ENCODE measurements at places on chromosomes 6 and 20.
A peak's percentile ranks its signal among the peaks of the same experiment; 100 is the strongest.

- no peak for DNase-seq
Observed at GRCh38 chr20:53621482-53622246, 28.0 kb upstream of the ZNF217 start.

GRCh38 chr6:128725271-128726233 is 157.4 kb upstream of the LAMA2 start:
- peak; percentile 26 for DNase-seq

GRCh38 chr20:57660181-57660921 is 40.1 kb upstream of the ZBP1 start:
- no peak for DNase-seq

DNA sequence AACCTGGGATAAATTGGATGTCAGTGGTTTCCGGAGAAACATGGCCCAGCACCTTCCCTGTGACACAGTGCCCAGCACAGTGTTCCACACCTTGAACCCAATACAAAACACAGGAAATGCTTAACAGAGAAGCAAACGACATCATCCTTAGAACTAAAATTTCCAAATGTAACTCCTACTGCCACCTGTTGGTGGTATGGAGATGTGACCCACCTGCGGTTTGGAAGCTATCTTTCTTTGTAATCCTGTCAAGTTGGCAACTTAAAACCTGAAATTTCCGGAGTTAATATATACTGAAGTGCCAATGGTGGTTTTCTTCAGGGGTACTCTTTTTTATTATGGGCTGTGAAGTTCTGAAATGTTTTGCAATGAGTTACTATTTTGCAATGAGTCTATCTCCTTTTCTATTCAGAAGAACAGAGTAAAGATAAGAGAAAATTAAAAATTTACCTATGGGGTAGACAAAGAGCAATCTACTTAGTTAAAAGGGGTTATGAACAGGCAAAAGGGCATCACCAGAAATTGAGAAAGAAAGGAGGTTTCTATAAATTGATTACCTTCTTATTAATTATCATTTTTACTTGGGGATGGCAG is 658.8 kb downstream of the PTPRT start:
- DNase-seq: no peak

- no peak for DNase-seq
Observed at GRCh38 chr6:167510648-167511047, 185.8 kb downstream of the TTLL2 start.

DNA sequence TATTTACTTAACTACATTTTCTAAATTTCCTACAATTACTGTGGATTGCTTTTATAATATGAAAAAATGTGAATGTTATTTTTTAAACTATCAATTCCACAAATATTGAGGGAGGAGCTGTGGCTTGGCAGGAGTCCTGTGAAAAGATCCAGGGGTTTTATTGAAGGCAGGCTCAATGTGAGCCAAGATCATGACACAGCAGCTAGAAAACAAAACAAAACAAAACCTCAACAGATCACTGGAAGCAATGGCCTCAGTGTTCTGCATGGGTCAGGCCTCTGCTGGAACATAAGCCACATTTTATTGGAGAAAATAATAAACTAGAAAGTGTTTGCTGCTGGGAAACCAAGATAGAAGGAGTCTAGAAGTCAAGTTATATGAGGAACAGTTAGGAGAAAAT is 19.4 kb upstream of the RCAN2 start:
- no peak for DNase-seq

GRCh38 chr20:704726-705125 is 29.1 kb upstream of the SCRT2 start:
- no peak for DNase-seq

Measured in activated naive CD8-positive, alpha-beta T cell treated with anti-CD3 and anti-CD28 coated beads, Interleukin-2, amount 50 U/mL, for 24 hours (primary cell).